ENCODE measurements at places on chromosomes 12 and 14.

DNA sequence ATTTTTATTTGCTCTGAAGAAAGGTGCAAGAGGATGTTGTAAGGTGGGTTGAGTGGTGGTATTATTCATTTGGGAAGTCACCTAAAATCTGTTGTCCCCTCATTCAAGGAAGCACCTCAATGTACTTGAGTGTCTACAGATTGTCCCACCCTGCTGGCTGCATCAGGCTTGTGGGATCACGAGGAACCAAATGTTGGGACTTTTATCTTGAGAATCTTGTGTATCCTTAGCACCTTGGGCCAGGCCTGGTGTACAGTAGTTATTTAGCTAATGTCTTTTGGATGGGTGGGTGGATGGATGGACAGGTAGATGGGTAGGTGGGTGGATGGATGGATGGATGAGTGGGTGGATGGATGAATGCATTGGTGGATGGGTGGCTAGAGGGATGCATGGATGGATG lies 519.3 kb downstream of the BCL11B start:
- DNase-seq = no peak

- no peak for DNase-seq
These were observed 2.3 kb downstream of the TCL1A start for GRCh38 chr14:95711476-95712176.

DNA sequence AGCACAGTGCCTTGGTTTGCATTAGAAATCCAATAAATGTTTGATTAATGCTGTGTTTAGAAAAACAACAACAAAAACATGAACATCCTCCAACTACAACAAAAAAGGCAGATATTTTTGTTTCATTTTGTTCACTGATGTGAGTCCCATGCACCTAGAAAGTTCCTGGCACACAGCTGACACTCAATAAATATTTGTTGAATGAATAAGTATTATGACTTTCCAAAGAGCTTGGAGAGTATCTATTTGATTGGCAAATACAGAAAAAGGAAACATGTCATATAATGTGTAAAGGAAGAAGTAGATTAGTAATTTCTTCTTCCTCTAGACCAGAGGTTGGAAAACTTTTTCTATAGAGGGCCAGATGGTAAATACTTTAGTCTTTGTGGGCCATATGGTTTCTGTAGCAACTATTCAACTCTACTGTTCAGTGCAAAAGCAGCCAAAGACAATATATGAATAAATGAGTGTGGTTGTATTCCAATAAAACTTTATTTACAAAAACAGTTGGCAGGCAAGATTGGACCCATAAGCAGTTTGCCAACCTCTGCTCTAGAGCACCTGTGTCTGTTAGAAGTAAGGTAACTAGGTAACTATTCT lies 312.3 kb upstream of the DIO2 start:
- DNase-seq = no peak

DNA sequence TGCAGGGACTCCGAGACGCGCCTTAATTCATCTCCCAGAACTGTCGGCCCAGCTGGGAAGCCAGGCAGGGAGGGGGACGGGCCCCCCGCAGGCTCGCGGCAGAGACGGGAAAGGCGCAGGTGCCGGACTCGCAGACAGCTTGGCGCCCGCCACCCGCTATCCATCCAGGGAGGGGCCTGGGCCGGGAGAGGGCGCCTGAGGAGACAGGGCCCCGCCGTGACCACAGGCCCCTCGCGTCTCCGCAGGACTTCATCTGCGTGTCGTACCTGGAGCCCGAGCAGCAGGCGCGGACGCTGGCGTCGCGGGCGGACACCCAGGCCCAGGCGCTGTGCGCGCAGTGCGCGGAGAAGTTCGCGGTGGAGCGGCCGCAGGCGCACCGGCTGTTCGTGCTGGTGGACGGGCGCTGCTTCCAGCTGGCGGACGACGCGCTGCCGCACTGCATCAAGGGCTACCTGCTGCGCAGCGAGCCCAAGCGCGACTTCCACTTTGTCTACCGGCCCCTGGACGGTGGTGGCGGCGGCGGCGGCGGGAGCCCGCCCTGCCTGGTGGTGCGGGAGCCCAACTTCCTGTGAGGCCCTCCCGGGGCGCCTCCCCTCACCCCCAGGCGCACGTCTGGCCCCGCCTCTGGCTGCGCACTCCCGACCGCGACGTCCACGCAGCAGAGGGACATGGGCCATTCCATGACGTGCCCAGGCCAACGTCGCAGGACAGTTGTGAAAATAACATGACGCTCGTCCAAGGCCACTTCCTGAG lies 60.6 kb downstream of the LGMN start:
- no peak for DNase-seq

- no peak for DNase-seq
These were observed 949 bp upstream of the SDR9C7 start for GRCh38 chr12:56935157-56935556.

DNA sequence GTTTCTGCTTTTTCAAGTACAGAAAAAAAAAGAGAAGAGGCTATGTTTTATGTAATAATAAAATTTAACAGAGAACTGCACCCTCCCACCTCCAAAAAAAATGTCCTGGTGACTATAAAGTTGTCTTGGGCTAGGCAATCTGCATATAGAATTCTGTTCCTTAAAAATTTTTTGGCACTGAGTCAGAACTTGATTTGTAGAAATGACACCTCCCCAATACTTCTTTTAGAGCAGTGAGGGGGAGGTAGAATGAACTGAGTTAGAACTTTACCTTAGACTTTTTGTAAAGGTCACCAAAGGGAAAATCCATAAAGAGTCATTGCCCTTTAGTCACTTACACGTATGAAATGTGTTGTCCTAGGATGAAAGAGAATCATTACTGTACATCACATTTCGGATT lies 80.0 kb downstream of the BTG1 start:
- DNase-seq = no peak

- DNase-seq = peak; percentile 25
These were observed 2.8 kb upstream of the CCDC196 start for GRCh38 chr14:66483322-66483721.

All from hematopoietic multipotent progenitor cell treated with erythropoietin and hydrocortisone succinate and interleukin-3 and kit ligand, for 4 days (in vitro differentiated cells).